ENCODE measurements at places on chromosomes 6 and 20.

DNA sequence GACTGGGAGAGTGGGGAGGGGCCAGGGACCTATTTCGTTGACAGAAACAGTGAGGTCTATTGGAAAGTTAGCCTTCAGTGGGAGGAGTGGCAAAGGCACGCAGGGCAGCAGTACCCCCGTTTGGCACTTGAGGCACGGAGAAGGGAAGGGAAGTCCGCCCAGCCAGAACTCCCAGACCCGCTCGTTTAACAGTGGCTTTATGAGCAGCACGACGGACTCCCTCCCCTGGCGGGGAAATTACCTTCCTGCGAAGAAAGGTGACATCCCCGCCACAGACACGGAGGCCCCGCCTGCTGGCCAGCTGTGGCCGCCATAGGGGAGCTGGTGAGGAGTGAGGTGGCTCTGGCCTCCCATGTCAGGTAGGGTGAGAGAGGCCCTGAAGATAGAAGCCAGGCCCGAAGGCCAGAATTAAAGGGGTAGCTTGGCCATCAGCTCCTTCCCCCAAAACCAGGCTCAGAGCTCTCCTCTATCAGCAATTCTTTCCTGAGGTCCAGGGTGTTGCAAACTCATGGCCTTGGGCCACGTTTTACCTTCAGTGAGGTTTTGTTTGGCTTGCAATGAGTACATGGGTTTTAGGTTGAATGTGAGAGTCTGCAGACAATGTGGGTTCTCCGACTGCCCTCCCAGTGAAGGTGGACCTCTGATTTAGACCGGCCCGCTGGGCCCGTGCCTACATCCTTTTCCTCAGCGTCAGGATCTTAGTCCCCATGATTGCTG lies 123.7 kb downstream of the MRPL14 start:
- H3K27me3 ChIP-seq, result peaks cover 40% of the 10 kb centered on the region
- no peak for DNase-seq

GRCh38 chr20:370151-370600 lies 10.4 kb upstream of the TRIB3 start:
- H3K4me3 ChIP-seq, result no peak overlapping the region
- no peaks in the 10 kb centered on the region for H3K27me3 ChIP-seq
- H3K36me3 ChIP-seq, result no peaks in the 10 kb centered on the region

DNA sequence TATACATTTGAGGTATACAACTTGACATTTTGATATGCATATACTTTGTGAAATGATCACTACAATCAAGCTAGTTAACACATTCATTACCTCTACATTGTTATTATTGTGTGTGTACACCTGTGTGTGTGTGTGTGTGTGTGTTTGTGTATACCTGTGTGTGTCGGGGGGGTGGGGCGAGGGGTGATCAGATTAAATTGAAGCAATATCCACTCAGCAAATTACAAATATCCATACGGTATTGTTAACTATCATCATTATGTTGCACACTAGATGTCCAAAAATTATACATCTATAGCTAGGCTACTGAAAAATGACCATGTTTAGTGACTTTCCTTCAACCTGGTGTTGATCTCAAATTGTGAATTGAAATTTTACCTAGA lies 1.8 kb downstream of the RHAG start:
- no peaks in the 10 kb centered on the region for H3K36me3 ChIP-seq
- H3K27me3 ChIP-seq, result no peaks in the 10 kb centered on the region
- H3K4me3 ChIP-seq, result no peak overlapping the region
- H3K27ac ChIP-seq, result no peak overlapping the region

DNA sequence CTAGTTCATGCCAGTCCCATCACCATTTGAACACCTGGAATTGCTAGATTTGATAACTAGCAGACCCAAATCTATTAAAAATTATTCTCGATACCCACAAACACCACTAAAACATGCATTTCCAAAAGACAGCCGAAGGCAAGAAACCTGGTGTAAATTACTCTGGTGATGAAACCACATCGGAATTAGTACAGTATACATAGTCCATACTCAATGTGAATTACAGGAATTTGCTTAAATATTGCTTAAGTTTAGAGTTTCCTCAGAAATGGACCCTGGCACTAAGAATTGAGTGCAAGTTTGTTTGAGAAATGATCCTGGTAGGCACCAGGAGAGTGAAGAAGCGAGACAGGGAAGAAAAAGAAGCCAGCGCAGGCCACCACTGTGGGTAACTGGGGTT lies 13.7 kb downstream of the LY86 start:
- H3K36me3 ChIP-seq, result no peaks in the 10 kb centered on the region
- DNase-seq, result no peak
- peaks cover under 1% of the 10 kb centered on the region for H3K4me1 ChIP-seq
- no peak overlapping the region for H3K4me3 ChIP-seq

GRCh38 chr6:21001736-21002135 lies 467.5 kb downstream of the CDKAL1 start:
- no peaks in the 10 kb centered on the region for H3K4me1 ChIP-seq
- H3K27me3 ChIP-seq, result no peaks in the 10 kb centered on the region
- H3K27ac ChIP-seq, result no peak overlapping the region

GRCh38 chr6:116387374-116387773 lies 16.6 kb downstream of the DSE start:
- DNase-seq, result no peak
- no peaks in the 10 kb centered on the region for H3K27me3 ChIP-seq
- H3K36me3 ChIP-seq, result no peaks in the 10 kb centered on the region
- peaks cover 14% of the 10 kb centered on the region for H3K4me1 ChIP-seq
- H3K4me3 ChIP-seq, result no peak overlapping the region
- H3K27ac ChIP-seq, result no peak overlapping the region

- no peak overlapping the region for H3K4me3 ChIP-seq
- no peaks in the 10 kb centered on the region for H3K36me3 ChIP-seq
- no peaks in the 10 kb centered on the region for H3K4me1 ChIP-seq
- no peak overlapping the region for H3K27ac ChIP-seq
- H3K27me3 ChIP-seq, result no peaks in the 10 kb centered on the region
- no peak for DNase-seq
Observed at GRCh38 chr20:53495398-53496092, 98.1 kb downstream of the ZNF217 start.

- H3K27ac ChIP-seq, result no peak overlapping the region
- H3K27me3 ChIP-seq, result peaks cover 6% of the 10 kb centered on the region
- H3K4me3 ChIP-seq, result no peak overlapping the region
Observed at GRCh38 chr6:142242269-142242668, 59.5 kb upstream of the ADGRG6 start.

DNA sequence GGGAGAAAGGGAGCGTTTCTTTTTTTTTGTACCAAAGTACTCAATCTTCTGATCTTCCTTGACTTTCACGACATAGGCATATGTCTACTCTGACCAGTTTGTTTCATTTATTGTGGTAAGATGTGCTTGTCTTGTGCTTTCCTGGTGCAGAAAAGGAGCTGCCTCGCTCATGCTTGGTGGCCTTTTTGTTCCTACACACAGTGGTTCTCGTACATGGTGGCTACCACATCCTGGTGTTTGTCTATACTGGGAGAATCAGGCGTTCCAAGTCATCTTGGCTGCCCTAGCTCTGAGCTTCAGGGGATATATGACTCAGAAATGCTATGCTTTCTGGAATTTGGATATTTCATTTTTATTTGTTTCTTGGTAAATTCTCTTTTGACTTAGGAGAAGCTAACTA lies 31.8 kb downstream of the MYB start:
- H3K4me1 ChIP-seq, result peaks cover 20% of the 10 kb centered on the region
- no peaks in the 10 kb centered on the region for H3K27me3 ChIP-seq
- DNase-seq, result no peak
- H3K36me3 ChIP-seq, result no peaks in the 10 kb centered on the region
- H3K4me3 ChIP-seq, result no peak overlapping the region

GRCh38 chr6:125116170-125116569 lies 37.4 kb upstream of the TPD52L1 start:
- DNase-seq, result no peak
- H3K4me3 ChIP-seq, result no peak overlapping the region
- no peaks in the 10 kb centered on the region for H3K4me1 ChIP-seq
- H3K27me3 ChIP-seq, result no peaks in the 10 kb centered on the region
- no peak overlapping the region for H3K27ac ChIP-seq
- H3K36me3 ChIP-seq, result no peaks in the 10 kb centered on the region

DNA sequence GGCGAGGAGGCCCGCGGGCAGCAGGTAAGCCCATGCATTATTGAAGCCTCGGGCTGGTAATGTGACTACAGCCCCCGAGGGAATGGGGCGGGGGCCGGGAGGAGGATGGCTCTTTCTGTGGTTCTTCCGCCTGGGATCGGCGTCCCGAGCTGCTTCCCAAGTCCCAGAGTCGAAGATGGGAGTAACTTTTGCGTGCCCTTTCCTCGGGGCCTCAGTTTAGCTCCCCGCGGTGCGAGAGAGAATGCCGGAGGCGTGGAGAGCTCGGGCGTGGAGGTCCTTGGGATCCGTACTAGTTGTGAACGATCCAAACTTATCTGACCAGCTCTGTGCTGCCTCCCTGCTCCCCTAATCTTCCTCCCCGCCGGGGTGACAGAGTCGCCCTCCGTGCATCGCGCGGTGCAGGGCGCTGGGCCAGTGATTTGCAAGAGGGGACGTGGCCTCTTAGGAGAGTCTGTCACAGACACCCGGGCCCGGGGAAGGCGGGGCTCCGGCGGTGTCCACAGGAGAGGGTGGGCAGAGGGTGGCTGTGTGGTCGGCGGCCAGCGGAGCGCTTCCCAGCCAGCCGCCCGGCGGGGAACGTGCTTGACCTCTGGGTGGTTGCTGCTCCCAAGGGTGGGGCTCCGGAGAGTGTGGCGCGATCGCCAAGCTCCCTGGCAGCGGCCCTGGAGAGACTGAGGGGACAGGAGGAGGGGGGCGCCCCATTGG lies 815 bp downstream of the UTRN start:
- no peaks in the 10 kb centered on the region for H3K36me3 ChIP-seq
- peak overlapping the region; percentile 91 for H3K4me3 ChIP-seq
- H3K27me3 ChIP-seq, result no peaks in the 10 kb centered on the region
- DNase-seq, result peak; percentile 35

DNA sequence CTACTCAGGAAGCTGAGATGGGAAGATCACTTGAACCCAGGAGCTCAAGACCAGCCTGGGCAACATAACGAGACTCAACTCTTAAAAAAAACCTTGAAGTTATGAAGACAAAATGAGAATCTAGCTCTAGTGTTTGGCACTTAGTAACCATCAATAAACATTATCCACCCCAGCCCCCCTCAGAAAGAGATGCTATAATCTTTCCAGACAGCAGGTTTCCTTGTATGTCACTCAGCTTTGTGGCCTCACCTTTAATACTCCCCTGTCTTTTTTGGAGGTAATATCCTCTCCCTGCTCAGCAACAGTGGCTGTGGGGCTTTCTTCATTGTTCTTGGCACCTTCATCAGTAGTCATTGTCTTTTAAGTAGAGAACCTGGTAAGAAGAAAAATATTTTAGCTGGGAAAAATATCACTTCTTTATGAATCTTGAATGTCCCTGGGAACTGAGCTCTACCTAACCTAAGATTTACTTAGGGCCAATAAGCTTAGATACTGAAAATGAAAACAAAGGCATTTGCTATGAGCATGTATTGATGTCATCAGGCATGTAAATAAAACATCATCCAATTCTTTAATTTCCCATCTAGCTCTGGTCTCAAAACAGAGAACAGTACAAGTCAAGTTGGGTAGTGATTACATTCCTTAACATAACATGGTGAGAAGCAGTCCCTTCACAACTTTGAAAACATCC lies 46.1 kb downstream of the FKBP5 start:
- no peaks in the 10 kb centered on the region for H3K27me3 ChIP-seq
- H3K27ac ChIP-seq, result no peak overlapping the region
- H3K4me3 ChIP-seq, result no peak overlapping the region
- peak; percentile 58 for DNase-seq
- peaks cover 16% of the 10 kb centered on the region for H3K4me1 ChIP-seq
- peaks cover 56% of the 10 kb centered on the region for H3K36me3 ChIP-seq

- H3K4me3 ChIP-seq, result no peak overlapping the region
- no peaks in the 10 kb centered on the region for H3K27me3 ChIP-seq
- no peak for DNase-seq
- H3K36me3 ChIP-seq, result no peaks in the 10 kb centered on the region
Observed at GRCh38 chr20:16599257-16599656, 26.0 kb upstream of the KIF16B start.

DNA sequence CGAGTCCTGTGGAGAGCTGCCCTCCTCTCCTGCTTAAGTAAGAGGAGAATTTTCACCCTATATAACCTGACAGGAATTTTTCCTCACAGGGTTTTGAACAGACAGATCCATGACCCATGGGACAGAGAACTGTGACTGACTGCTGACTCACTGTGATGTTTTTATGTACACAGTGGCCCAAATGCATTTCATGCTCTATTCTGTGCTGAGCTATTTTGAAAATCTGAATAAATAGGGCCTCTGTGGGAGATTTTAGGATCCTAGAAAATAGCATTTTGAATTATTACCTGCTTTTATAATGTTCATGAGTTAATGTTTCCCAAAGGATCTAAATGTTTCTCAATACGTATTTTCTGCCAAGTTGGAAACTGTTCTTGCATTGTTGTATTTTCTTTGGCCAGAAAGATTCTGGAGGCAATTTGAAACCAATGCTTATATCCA lies 577.4 kb downstream of the HTR1B start:
- H3K27ac ChIP-seq, result no peak overlapping the region
- no peaks in the 10 kb centered on the region for H3K4me1 ChIP-seq
- no peak overlapping the region for H3K4me3 ChIP-seq
- H3K27me3 ChIP-seq, result no peaks in the 10 kb centered on the region
- no peaks in the 10 kb centered on the region for H3K36me3 ChIP-seq

DNA sequence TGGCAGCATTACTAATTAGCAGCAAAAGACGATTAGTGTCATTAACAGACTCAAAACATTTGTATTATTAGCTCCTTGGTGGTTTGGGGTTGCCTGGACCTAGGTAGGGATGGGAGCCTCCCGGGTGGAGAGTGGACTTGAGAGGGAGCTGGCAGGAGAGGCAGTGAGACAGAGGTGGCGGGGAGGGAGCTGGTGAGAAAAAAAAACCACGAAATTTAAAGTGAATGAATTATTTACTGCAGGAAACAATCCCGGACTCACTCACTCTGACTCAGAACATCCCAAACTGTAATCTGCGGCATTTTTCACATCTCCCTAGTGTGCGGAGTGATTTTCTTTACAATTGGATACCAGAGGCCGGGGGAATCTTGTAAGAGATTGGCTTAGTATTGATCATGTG lies 14.3 kb upstream of the CDH22 start:
- no peaks in the 10 kb centered on the region for H3K4me1 ChIP-seq
- H3K27me3 ChIP-seq, result peaks cover 12% of the 10 kb centered on the region
- H3K36me3 ChIP-seq, result no peaks in the 10 kb centered on the region

- H3K27ac ChIP-seq, result no peak overlapping the region
- no peak overlapping the region for H3K4me3 ChIP-seq
- no peak for DNase-seq
- H3K27me3 ChIP-seq, result peaks cover 3% of the 10 kb centered on the region
- H3K36me3 ChIP-seq, result no peaks in the 10 kb centered on the region
- no peaks in the 10 kb centered on the region for H3K4me1 ChIP-seq
Observed at GRCh38 chr6:117409420-117409819, 16.3 kb downstream of the ROS1 start.

- H3K4me1 ChIP-seq, result no peaks in the 10 kb centered on the region
- no peak overlapping the region for H3K27ac ChIP-seq
- no peaks in the 10 kb centered on the region for H3K27me3 ChIP-seq
- H3K4me3 ChIP-seq, result no peak overlapping the region
Observed at GRCh38 chr6:111013144-111013915, 31.5 kb downstream of the RPF2 start.

GRCh38 chr6:54910431-54910884 lies 63.9 kb downstream of the FAM83B start:
- no peak overlapping the region for H3K27ac ChIP-seq
- no peak overlapping the region for H3K4me3 ChIP-seq
- no peaks in the 10 kb centered on the region for H3K4me1 ChIP-seq
- no peaks in the 10 kb centered on the region for H3K36me3 ChIP-seq
- DNase-seq, result no peak
- no peaks in the 10 kb centered on the region for H3K27me3 ChIP-seq

- no peak for DNase-seq
- no peaks in the 10 kb centered on the region for H3K4me1 ChIP-seq
- H3K36me3 ChIP-seq, result no peaks in the 10 kb centered on the region
- peaks cover 2% of the 10 kb centered on the region for H3K27me3 ChIP-seq
- no peak overlapping the region for H3K27ac ChIP-seq
- H3K4me3 ChIP-seq, result no peak overlapping the region
Observed at GRCh38 chr6:168636147-168637004, 195.4 kb downstream of the SMOC2 start.

All from CD4-positive, alpha-beta T cell (primary cell).